ENCODE measurements at places on chromosomes 11 and 22.
A peak's percentile ranks its signal among the peaks of the same experiment; 100 is the strongest.

GRCh38 chr22:46124383-46125144 lies 25.8 kb upstream of the PPARA start:
- DNase-seq, result no peak

GRCh38 chr22:41532908-41533825 lies 11.1 kb downstream of the POLR3H start:
- DNase-seq, result peak; percentile 52

DNA sequence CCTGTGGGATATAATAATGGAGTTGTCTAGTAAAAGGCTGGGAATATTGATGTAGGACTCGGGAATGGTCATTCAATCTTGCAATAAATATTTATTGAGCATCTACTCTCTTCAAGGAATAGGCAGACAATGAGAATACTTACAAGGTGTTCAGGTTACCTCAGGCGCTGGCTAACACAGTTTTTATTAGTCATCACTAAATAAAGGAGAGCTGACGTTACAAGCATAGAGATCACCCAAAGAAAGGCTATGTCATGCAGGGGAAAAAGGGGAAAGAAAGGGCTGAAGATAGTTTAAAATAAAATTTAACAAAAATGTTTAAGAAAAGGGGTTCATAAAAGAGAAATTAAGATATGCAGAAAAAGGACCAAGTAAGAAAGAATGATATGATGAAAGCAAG lies 15.8 kb upstream of the CTSC start:
- no peak for DNase-seq

- DNase-seq, result no peak
Observed at GRCh38 chr11:29773656-29774264, 243.1 kb downstream of the KCNA4 start.

DNA sequence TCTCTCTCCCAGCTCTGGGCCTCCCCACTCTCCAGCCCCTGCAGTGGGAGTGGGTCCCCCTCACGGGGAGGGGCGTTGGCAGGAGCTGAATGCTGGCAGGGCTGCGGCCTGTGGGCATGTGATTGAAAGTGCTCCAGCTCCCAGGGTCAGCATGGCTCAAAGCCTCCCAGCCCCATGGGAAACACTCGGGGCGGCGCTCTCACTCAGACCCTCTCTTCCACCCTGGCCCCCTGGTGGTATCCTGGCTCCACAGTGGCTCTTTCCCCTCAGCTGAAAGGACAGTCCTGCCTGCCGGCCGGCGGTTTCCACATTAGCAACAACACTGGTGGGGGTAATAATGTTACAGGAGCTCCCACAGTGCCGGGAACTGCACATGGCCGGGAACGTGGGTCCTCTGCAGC lies 35.5 kb downstream of the POLR3H start:
- DNase-seq, result no peak

DNA sequence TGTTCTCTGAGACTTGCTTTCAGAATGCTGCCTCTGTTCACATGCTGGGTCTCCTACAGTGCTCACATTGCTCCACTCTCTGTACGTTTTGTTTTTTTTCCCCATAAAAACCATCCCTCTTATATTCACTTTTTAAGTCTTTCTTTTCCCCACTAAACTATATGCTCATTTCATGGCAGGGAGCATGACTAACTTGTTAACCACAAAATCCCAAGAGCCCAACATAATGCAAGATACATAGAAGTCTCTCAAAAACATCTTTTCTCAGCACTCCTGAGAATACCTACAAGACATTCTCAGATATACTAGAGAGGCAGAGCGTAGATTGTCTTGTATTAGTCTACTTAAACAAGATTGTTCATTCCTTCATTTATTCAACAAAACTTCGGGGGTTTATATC lies 73.3 kb downstream of the FAM76B start:
- DNase-seq, result no peak

DNA sequence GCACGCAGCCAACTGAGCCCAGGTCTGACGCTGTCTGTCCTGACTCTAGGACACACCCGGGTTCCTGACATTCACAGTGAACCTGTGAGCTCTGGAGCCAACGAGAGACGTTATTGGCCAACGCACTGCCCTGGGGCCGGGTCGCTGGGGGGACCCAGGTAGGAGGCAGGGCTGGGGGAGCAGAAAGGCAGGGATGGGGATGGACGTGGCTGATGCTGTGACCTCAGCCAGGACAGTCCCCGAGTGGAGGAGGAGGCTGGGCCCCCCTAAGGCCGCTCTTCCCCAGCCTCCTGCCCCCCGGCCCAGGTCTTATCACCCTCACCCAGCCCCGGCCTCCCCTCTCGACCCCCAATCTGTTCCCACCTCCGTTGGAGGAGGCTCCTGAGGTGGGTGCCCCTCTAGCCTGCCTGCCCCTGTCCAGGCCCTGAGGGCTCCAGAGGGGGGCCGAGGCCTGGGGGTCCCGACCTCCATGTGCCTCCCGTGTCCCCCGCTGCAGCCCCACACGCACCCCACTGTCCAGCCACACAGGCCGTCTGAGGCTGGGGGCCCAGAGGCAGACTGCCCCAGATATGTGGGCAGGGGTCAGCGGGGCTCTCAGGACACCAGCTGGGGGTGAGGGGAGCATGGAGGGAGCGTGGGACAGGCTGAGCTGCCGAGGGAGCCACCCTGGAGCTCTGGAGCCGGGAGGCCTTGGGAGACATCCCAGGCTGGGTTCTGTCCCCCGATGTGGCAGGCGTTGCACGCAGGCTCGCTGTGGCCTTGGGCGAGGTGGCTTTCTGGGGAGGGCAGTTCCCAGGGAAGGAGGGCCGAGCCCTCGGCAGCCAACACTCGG lies 29.2 kb upstream of the MUC5AC start:
- no peak for DNase-seq

DNA sequence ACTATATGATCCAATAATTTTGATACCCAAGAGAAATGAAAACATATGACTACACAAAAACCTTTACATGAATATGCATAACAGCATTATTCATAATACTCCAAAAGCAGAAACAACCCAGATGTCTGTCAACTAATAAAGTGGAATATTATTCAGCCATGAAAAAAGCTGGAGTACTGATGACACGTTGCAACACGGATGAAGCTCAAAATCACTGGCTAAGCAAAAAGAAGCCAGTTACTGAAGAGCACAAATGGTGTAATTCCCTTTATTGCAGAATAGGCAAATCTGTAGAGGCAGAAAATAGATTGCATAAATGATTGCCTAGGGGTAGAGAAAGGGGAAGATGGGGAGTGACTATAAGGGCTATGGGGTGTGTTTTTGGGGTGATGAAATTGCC lies 117.6 kb upstream of the FGF3 start:
- DNase-seq, result no peak

- DNase-seq, result no peak
Observed at GRCh38 chr11:12914400-12914912, 94.7 kb upstream of the RASSF10 start.

All from activated CD4-positive, alpha-beta T cell treated with anti-CD3 and anti-CD28 coated beads, Interleukin-2, amount 50 U/mL, for 4 hours (primary cell).